Fibroblast of skin of back (primary cell): ENCODE measurements at places on chromosomes 11 and 22.

GRCh38 chr11:37770145-37770544 lies 1172.1 kb upstream of the RAG2 start:
- peak; percentile 60 for DNase-seq

- no peak for DNase-seq
Measured at GRCh38 chr22:42313804-42314581, 43.5 kb upstream of the TCF20 start.

GRCh38 chr11:111326824-111327223 lies 28.5 kb downstream of the POU2AF3 start:
- no peak for DNase-seq

DNA sequence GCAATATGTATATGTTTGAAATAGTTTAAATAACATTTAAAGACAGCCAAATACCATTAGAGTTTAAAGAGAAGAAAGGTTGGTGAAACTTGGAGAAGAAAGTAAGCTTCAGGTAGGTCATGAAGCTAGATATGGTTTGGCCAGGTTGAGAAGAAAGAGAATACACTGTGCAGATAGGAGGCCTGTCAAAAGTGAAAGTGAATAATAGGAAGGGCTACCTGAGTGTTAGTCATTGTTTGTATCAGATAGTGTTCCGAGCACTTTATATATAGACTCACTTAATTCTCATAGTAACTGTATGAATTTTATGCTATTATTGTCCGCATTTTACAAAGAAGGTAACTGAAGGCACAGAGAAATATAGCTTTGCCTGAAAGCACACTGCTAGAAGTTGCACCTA lies 56.9 kb downstream of the USP47 start:
- DNase-seq, result no peak

GRCh38 chr11:131671734-131672133 lies 301.3 kb downstream of the NTM start:
- no peak for DNase-seq

DNA sequence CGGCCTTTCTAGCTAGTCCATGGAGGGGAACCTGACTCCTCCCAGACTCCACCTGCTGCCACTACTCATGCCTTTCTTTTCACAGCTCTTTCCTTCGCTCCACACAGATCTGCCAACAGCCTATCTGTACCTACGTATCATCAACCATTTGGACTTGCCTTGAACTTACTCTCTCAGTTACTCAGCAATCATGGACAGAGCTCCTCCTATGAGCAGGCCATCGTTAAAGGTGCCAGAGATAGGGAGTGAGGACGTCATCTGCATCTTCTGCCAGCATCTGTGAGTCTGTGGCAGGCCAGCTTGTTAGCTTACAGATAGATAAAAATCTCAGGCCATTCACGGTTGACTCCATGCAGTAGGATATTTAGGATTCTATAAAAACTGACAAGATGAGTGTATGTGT lies 162.9 kb upstream of the ZBED5 start:
- no peak for DNase-seq

DNA sequence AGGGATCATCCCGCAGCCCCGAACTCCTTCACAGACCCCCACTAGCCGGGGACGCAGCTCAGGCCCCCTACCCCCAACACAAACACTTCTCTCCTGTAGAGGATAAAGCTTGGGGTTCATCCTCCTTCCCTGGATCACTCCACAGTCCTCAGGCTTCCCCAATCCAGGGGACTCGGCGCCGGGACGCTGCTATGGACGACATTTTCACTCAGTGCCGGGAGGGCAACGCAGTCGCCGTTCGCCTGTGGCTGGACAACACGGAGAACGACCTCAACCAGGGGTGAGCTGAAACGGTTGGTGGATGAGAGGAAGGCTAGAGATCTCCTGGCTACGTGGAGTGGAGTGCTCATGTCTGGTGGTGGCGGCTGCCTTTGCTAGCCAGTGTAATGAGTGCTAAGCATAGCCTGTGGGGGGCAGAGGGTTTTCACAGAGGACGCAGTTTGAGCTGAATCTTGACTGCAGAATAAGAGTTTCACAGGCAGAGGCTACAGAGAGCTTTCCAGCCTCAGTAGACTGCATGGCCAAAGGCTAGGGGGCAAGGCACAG lies 580 bp downstream of the ILK start:
- peak; percentile 66 for DNase-seq

DNA sequence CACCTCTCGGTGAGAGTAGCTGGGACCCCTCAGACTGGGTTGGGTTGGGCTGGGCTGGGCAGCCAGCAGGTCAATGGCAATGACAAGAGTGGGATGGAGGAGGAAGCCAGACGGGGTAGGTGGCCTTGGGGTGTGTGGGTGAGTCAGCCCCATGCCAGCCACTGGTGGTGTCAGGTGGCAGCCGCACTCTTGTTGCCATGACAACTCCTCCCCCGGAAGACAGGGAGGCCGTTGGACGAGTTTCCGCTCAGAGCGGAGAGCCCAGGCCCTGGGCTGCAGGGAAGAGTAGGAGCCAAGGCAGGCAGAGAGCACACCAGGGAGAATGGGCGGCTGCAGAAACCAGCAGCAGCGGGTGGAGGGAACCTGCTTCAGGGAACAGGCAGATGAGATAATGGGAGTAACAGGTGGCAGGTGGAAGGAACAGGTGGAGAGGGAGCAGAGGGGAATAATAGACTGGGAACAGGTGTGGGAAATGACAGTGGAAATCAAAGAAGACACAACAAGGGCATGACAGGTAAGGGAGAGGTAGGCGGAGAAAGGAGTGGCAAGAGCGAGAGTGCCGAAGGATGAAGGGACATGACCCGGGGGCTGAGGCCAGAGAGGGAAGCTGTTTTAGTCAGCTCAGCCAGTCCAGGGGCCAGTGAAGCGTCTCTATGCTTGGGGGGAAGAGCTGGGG lies 8.7 kb downstream of the SPTBN2 start:
- DNase-seq, result peak; percentile 43

GRCh38 chr22:44245867-44246266 lies 65.1 kb downstream of the PARVG start:
- no peak for DNase-seq
